ENCODE measurements at places on chromosomes 5 and 9.

DNA sequence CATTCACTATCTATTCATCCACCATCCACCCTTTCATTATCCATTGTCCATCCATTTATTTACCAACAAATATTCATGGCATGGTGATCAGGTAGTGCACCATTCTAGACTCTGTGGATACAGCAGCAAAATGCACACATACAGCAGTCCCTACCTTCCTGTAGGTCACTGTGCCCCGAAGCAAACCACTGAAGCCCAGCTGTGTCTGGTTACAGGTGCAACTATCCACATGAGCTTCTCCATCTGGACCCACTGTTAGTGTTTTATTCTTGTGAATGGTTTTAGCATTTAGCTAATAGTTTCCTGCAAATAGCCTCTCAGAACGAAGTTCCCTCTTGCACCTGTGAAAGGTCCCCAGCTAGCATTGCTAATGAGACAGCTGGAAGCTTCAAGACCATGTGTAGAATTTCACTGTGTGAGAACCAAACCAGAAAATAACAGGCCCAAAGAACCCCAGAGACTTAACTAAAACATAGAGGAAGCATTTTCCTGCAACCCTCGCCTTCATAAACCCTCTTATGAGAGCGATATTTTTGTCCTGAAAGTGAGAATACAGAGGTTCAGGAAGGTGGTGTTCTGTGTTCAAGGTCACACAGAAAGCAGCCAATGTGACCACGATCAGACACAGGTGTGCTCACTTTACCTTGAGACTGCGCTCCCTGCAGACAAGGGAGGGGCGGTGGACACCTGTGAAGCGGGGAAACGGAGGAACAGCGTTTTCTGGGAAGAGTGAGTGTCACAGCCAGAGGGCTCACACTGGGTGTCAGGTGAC, 18.5 kb downstream of the PAEP start:
- DNase-seq = no peak

DNA sequence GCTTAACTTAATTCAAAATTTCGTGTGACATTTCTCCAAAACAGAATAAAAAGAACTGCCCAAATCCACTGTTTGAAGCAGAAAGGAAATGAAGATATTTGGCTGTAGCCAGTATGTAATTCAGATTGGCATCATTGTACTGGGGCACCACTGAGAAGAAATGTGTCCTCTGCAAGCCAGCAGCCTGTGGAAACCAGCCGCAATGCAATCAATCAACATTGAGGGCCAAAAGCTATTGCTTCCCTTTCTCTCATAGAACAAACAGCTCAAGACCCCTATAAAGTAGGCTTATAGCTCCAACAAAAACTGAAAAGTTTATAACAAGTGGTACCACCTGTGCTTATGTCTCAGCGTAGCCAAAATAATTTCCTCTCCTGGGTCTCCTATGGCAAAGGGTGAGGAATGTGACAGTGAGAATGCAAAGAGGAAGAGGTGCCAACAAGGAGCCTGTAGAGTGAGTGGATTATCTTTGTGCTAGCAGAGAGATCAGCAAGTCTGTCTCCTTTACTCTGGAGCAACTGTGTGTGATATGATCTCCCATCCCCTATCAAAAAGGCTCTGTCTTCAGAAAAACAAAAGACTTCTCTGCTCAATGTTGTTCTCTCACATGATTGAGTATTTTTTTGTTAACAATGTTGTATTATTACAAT, 1072.3 kb upstream of the DMAC1 start:
- no peak for DNase-seq

DNA sequence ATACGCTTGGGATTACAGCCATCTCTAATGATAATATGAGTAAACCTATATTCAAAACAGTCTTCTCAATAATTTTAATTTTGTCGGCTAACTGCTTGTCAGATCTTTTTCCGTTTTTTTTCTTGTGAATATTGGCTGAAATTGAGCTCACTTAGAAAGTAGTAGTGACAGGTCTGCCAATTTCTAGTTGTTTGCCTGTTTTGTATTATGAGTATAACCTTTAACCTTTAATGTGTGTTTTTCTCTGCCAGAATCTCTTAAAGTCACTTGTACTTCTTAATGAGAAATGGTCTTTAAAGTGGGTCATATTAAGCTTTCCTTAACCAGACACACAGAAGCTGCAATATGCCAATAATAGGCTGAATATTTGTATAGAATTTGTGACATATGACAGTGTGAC, 511.0 kb downstream of the CSNK1G3 start:
- peak; percentile 31 for DNase-seq

DNA sequence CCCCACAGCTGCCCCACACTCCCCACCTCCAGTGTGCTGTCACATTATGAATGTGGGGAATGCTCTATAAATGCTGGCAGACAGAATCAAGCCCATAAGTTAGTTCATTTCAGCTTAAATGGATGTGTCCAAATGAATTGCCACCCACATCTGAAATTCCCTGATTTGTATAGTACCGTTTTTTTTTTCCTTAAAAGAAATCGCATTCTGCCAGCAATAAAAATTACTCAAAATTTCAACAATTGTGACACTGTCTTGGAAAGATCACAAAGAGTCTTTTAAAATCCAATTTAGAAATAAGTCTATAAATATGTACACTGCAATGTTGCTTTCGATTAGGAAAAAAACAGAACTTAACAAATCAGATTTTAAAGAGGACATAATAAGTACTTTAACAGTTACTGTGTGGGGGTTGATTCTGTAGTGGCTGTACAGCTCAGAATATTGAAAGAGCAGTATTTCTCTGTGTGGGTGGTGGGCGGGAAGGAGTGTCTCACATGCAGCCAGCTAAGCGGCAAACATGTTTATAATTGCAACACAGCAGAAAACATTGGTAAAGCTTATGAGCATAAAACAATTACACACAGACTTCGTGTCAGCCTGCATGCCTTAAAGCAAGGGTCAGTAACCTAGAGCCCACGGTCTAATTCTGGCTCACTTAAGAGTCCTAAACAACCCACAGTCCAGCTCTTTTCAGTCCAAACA, 24.9 kb upstream of the CSNK1G3 start:
- no peak for DNase-seq

DNA sequence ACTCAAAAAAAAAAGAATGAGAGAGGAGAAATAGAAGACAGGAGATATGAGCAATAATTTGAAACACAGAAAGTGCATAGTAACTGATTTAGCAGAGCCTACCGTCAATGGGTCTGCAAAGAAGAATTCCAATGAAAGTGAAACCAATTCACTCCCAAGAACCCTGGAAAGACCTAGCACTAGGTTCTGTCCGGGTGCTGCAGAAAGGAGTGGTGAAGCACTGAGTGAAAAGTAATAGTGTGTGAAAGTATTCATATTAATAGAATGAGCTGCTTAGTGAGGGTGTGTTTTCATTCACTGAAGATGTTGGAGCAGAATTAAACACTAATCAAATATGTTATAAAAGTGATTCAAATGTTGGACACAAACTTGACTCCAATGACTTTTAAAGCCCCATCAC, 51.3 kb upstream of the SLC30A5 start:
- no peak for DNase-seq

- no peak for DNase-seq
Measured at GRCh38 chr5:137570070-137570469, 70.9 kb upstream of the SPOCK1 start.

GRCh38 chr5:61215996-61216395, 53.7 kb upstream of the SMIM15 start:
- no peak for DNase-seq

DNA sequence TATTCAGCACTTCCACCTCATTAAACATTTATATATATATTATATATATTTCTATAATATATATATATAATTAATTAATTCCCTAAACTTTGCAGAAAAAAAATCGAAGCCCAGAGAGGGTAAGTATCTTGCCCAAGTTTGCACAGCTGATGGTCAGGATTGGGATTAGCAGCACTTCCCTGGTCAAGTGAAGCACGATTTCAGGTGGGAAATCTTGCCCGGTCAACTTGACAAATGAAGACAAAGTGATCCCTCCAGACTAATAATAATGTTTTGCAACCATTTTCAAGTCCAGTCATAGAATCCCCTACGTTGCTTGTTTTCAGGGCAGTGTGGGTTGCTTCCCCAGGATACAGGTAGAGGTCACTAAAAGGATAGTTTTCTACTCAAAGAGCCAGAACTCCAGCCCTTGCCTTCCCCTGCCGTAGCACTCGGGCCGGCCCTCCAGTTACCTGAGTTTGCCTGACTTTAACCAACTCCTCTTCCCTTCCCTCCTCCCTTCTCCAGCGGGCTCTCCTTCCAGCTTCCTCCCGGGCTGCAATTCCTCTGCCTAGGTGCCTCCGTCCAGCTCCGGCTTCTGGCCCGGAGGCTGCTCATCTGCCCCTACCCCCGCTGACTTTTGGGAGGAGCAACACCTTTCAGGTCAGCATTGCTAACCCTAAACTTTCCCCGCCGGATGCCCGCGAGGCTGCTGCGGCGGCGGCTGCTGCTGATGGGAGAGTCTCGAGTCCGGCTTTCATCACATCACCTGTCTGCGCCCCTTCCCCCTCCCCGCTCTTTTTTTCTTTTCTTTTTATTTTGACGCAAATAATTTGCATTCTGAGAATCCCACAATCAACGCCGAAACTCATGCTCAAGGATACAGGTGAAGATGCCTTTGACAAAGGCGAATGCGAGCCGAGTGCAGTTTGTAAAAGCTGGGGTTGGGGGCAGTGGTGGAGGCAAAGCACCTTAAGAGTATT, 930 bp downstream of the PRLR start:
- DNase-seq = peak; percentile 74

DNA sequence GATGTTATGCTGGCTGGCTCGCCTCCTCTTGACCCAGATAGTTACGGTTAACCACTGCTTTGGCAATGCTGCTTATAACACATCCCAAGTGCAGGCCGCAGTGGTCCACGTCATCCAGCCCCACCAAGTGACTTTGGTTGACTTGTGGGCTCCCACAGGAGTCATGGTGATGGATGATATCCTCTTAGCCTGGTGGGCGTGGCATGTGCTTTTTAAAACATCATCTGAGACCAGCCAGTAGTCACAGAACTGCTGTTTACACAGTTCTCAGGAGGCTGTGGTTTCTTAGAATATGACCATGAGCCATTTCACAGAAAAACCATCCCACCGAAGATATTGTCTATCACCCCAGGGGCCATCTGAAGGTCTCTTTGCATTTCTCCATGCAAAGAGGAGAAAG, 216.9 kb downstream of the SH3GL2 start:
- no peak for DNase-seq

DNA sequence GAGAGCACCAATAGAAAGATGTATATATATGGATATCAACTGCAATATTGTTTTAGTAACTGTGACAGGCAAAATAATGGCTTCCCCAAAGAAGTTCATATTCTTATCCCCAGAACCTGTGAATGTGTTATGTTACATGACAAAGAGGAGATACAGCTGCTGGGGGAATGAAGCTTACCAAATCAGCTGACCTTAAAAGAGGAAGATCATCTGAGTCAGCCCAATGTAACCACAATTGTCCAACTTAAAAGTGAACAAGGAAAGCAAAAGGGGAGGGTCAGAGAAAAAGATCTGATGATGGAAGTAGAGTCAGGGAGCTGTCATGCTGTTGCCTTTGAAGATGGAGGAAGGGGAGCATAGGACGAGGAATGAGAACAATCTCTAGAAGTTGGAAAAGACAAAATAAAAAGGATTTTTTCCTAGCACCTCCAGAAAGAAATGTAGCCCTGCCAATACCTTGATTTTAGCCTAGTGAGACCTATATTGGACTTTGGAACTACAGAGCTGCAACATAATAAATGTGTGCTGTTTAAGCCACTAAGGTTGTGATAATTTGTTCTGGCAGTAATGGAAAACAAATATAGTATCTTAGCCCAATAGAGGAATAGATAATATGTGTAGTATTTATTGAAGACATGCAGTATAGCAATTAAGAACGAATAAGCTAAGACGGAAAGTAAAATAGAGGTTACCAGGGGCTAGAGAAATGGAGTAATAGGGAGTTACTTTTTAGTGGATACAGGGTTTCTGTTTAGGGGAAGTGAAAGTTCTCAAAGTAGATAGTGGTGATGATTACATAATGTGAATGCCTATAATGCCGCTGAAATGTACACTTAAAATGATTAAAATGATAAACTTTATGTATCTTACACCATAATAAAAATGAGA, 115.9 kb downstream of the PIK3R1 start:
- DNase-seq = no peak

- no peak for DNase-seq
Measured at GRCh38 chr9:34963552-34963951, 5.5 kb downstream of the PHF24 start.

GRCh38 chr9:87180361-87180760, 233.1 kb upstream of the GAS1 start:
- DNase-seq = no peak

DNA sequence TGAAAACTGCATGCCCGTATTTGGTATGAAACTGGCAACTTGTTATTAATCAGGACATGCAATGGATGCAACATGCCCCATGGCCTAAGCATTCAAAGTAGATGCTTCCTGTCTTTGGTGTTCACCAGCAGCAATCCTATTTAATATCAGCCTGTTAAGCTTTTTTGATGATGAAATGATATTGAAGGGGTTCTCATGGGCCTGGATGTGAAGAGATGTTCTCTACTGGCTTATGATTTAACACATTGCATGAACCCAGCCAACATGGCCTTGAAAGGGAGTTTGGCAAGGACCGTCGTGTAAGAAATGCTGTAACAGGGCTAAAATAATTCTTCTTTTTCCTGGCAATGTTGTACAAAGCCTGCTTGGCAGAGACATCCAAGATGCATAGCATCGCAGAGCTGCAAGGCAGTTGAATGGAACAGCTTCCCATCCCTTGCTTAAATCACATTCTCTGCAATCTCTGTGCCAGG, 111.2 kb downstream of the SMARCA2 start:
- DNase-seq = no peak

DNA sequence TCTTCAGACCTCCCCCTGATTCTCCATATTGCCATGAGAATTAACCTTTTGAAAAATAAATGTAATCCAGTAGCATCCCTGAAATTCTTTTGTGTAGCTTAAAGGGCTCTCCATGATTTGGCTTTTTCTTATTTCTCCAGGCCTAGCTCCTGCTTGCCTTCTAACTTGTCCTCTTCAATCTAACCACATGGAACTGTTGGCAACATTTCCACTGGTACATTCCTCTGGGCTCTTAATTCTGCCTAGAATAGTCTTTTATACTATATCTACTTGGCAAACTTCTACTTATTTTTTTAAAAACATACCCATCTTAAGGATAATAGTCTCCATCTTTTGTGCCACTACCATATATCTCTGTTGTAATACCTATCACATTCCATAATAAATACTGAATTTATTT, 54.1 kb downstream of the GNG10 start:
- DNase-seq = no peak

Data from NCI-H69 (cell line).